AG04450 (cell line): ENCODE measurements at places on chromosomes 7 and 10.
A peak's percentile ranks its signal among the peaks of the same experiment; 100 is the strongest.

DNA sequence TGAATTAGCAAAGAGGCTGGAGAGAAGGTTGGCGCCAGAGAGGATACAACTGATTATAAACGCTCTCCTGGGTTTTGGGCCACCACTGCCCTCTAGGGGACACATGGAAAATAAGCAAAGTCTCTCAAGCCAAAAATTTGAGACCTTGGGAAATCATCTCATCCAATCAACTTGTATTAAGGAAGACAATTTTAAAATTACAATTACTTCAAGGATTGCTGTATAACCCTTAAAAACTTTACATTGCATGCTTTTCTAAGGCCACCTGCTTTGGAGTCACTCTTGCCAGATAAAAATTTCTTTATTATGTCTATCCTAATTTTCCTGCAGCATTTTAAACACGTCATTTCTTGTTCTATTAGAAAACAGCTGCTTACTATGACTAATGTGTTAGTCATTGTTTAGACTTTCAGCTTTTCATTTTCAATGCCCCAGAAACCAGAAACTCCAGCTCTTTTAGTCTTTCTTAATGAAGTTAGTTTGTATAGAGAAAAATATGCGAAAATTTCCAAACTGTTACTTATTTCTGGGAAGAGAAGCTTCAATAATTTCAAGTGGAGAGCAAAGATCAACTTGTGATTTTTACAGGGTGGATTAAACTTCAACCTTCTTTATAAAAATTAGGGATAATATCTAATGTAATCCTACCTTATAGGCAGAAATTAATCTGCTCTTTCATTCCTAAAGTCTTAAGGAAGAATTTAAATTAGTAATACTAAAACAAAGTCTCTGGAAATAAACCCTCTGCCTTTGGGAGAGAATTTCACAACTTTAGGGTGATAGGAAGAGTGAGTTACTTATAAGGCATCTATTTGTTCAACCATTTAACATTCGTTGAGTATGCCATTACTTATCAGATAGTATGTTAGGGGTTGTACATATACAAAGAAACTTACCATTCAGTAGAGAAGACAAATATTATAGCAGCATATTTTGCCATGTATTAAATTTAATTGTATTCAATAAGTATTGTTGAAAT lies 20.6 kb upstream of the RHOBTB1 start:
- DNase-seq, result peak; percentile 69

DNA sequence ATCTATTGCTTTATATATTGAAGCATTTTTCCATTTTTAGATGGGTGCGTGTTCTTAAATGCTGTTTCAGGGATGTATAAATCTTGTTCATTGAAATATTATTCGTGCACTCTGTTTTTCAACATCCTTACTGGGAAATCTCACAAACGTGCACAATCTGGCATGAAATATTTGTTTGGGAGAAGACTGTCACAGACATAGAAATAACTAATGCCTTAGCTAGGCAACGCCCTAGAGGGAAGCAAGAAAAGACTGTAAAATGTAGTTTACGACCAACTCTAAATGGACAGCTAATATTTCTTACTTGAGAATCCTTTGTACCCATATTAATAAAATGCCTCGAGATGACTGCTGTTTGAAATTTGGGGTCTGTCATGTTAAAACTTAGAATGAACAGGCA lies 8.9 kb downstream of the DOCK4 start:
- DNase-seq, result no peak

- no peak for DNase-seq
Observed at GRCh38 chr10:61472090-61472674, 19.0 kb upstream of the TMEM26 start.

DNA sequence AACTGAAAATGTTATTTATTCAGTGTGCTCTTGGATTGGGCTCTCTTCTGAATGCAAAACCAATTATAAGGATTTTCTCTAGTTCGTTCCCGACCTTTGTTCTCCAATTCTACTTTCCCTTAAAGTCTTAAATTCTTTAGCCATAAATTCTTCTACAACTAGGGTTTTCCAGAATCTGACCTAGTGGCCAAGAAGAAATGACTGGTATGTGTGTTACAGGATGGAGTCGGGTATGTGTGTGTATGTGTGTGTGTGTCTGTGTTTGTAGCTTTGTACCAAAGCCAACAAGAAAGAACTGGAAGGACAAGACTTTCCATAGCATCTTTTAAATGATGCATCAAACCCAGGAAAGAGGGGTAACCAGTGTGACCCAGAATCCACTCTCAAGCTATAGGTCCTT lies 25.8 kb upstream of the LEP start:
- peak; percentile 51 for DNase-seq

DNA sequence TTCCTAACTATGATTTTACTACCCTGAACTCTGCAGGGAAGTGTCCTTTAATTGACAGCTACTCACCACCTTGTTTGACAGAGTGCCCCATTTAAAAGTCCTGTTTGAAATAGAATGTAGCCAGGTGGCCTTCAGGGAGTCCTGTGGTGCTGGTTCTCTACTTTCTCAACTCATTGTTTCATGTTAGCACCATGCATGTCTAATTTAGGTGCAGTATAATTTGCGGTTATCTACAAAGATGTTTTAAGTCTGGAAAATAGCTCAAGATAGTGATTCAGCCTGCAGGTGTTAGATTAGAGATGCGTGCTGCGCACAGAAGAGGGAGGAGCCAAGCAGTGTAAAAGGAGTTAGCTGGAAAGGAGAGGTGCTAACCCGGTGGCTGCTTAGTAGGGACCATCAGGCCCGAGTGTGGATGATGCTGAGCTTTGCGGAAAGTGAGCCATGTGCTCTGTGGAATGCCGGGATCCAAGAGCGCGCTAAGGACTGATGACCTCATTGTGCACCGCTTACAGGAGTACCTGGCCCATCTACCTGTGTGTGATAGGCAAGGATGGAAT lies 1.2 kb downstream of the CCM2 start:
- no peak for DNase-seq

DNA sequence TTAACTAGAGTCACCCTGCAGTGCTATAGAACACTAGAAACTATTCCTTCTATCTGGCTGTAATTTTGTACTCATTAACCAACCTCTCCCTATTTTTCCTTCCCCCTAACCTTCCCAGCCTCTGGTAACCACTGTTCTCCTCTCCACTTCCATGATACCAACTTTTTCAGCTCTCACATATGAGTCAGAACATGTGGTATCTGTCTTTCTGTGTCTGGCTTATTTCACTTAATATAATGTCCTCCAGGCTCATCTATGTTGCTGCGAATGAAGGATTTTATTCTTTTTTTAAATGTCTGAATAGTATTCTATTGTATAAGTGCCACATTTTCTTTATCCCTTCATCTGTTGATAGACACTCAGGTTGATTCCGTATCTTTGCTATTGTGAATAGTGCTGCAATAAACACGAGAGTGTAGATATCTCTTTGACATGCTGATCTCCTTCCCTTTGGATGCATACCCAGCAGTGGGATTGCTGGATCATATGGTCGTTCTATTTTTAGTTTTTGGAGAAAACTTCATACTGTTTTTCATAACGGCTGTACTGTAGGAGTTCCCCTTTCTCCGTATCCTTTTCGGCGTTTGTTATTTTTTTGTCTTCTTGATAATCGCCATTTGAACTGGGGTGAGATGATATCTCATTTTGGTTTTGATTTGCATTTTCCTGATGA lies 101.4 kb downstream of the FAM107B start:
- DNase-seq, result no peak

- DNase-seq, result no peak
Observed at GRCh38 chr7:2141651-2142050, 91.1 kb downstream of the MAD1L1 start.

DNA sequence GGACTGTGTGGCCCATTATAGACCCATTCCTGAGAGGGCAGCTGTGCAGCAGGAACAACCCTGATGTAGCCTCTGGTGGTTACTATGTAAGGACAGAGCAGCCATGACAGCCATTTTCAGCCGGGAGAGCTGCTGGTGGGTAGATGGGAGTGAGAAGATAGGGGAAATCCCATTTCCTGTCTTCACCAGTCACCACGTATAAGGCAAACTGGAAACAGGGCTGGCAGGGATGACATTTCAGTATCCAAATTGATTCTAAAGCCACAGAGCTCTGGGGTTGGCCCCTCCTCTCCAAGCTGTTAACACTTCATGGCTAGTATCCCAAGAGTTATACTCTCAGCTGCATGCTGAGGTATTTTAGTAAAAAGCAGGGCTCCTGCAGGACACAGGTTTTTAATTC lies 15.2 kb upstream of the FZD1 start:
- no peak for DNase-seq

- no peak for DNase-seq
Observed at GRCh38 chr7:22787951-22788350, 34.7 kb downstream of the TOMM7 start.

DNA sequence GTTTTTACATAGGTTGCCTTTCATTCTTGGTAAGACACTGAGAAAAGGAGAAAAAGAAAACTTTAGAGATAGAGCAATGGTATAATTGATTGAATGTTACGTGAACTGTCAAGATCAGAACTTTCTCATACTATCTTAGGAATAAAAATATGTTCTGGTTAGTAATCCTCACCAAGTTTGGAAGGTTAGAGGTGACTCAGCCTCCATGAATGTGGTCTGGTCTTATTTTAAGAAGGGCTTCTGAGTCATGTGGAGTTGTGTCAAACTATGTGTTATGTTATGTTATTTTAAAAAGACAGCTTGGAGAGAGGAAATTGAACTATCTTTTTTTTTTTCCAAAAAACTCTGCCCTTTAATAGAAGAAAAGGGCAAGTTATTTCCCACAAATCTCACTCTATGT lies 458.6 kb upstream of the KLF6 start:
- DNase-seq, result peak; percentile 97

DNA sequence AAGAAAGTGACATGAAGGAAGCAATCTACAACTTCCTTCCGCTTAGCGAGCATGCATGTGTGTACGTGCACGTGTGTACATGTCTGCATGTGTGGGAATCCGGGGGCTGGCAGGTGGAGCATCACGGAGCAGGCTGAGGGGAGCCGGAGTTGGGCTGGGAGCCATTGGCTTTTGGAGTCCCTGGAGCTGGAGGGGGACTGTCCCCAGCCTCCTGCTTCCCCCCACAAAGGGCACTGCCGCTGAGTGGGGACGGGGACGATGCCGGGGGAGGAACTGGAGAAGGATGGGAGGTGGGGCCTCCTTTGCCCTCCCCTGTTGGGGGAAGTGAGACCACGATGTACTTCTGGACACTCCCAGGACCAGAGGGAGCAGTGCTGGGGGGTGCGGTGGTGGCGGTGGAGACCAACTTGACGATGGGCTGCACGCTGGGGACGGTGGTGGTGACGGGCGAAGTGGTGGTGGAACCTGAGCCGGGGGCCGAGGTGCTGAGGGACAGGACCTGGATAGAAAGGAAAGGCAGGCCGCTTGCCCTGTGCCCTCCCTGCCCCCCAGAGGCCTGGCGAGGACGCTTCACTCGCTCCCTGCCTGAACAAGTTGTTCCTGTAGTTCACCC lies 5.8 kb downstream of the AP4M1 start:
- DNase-seq, result no peak

DNA sequence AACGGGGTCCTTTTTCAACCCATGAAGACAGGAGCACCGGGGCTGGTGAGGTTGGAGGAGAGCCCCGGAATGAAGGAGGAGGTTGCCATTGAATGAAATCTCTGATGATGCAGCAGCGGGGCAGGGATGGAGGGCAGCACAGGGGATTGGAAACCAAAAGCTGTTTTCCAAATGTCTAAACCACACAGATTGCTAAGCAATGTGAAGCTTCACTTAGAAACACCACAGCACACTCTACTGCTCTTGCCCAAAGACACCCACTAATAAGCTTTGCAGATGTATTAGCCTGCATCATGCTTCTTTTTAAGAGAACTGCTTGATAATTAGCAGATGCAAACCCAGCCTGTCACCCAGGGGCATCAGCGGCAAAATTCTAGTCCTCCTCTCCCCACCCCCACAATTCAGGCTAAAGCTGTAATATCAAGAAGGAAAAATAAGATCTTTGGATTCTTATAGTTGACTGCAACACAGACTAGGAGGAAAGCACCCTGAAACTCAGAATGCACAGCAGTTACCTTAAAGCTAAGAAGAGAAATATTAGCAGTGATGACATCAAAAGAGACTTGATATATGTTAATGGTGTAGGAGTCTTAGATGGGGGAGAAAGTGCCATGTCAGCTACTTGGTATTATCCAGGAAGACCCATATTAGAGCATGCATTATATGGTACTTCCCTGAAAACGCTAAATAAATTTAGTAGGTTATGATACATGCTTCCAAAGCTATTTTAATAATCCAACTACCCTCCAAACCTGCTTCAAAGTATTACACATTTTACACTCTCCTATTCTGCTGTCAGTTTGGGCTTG lies 666.7 kb downstream of the KCNMA1 start:
- DNase-seq, result no peak

GRCh38 chr7:140640727-140641523 lies at the start of gene DENND2A:
Gene DENND2A (minus strand): TSS chr7:140640813. CDS start chr7:140602397, 38,416 bp downstream.
- DNase-seq, result peak; percentile 69

DNA sequence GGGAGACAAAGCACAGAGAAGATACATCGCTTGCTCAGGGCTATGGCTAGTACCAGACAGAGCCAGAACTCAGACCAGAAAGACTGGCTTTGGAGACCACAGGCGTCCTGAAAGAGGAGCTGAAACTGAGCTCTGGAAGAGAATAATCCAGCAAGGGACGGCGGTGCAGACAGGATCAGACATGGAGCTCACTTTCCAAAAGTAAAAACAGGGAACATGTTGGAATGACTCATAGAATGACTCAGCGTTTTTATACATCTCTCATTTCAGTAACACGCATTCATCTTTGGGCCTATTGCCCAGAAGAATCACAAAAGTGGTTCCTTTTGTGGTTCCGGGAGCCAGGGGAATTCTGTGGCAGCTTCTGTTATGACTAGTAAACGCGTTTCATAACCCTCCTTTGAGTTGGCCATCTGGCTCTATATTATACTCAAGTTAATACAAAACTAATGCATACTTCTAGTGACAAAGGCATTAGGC lies 37.2 kb downstream of the PLEKHS1 start:
- peak; percentile 77 for DNase-seq

DNA sequence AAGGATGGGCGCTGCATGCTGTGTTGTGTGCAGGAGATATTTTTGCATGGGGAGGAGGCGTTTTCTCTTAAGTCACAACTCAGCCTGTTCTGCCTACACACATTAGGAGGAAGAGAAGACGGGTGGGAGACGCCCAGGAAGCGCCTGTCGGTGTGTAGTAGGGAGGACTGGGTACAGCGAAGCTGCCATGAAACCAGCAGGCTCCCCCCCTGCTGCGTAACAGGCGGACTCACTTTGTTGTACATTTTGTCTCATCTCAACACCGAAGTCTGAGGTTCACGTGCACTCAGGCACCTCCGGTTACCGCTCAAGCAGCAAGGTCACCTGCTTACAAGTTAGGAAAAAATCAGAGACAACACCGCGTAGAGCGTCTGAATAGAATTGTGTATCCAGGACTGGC lies 56.3 kb downstream of the CRTAC1 start:
- DNase-seq, result no peak

GRCh38 chr7:151008143-151008510 lies 16.2 kb downstream of the ATG9B start:
- DNase-seq, result no peak

DNA sequence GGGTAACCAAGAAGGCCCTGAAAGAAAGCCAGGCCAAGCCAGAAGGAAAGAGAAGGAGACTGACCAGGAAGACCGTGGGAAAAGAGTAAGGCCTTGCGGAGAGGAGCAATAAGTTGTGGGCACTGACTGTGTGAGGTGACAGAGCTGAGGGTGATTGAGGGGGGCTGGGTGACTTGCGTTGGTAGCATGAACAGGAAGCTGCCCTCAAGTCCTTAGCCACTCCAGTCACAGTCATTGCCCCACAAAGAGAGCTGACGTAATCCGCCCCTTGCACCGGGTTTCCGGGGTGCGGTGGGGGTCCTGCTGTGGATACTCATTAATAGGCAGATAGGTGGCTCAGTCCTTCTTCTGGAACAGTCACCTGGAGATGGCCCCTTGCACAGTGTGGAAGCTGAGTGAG lies 16.1 kb upstream of the DMBT1 start:
- DNase-seq, result no peak
